A549 treated with Mapracorat at 1 μM for 4 hours (cell line): ENCODE measurements at places on chromosomes 16 and 17. TPM values are rescaled to one million over a fixed set of nuclear protein-coding genes. Genes with fewer than 3 reads are reported as not detected.

The C16orf92 gene
- not detected in 5 replicates for total RNA-seq

The ASB16 gene
- 0.07 to 0.32 TPM (median 0.12 TPM) in 3 of 5 replicates, not detected in the others for total RNA-seq

The PRSS36 gene
- 1.1 to 1.6 TPM (median 1.2 TPM) in 5 replicates for total RNA-seq

The SDR42E2 gene
- total RNA-seq: not detected in 5 replicates

The SNAI3 gene
- 0.07 to 0.23 TPM (median 0.16 TPM) in 5 replicates for total RNA-seq

The SLC35G6 gene
- total RNA-seq: 0.07 TPM in 1 of 5 replicates, not detected in the others
